ENCODE measurements at places on chromosomes 6 and 20.

- no peak for DNase-seq
These were observed 99.8 kb downstream of the NRSN1 start for GRCh38 chr6:24225838-24226237.

GRCh38 chr6:20893412-20893811 lies 359.2 kb downstream of the CDKAL1 start:
- no peak for DNase-seq

GRCh38 chr6:135021310-135022049 lies 33.1 kb downstream of the HBS1L start:
- no peak for DNase-seq

DNA sequence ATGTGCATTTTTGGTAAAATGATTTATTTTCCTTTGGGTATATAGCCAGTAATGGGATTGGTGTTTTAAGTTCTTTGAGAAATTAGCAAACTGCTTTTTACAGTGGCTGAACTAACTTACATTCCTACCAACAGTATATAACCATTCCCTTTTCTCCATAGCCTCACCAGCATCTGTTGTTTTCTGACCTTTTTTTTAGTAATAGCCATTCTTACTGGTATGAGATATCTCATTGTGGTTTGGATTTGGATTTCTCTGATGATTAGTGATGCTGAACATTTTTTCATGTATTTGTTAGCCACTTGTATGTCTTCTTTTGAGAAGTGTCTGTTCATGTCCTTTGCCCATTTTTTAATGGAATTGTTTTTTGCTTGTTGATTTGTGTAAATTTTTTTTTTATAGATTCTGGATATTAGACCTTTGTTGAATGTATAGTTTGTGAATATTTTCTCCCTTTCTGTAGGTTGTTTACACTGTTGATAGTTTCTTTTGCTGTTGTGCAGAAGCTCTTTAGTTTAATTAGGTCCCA lies 42.3 kb downstream of the STK4 start:
- DNase-seq, result no peak

DNA sequence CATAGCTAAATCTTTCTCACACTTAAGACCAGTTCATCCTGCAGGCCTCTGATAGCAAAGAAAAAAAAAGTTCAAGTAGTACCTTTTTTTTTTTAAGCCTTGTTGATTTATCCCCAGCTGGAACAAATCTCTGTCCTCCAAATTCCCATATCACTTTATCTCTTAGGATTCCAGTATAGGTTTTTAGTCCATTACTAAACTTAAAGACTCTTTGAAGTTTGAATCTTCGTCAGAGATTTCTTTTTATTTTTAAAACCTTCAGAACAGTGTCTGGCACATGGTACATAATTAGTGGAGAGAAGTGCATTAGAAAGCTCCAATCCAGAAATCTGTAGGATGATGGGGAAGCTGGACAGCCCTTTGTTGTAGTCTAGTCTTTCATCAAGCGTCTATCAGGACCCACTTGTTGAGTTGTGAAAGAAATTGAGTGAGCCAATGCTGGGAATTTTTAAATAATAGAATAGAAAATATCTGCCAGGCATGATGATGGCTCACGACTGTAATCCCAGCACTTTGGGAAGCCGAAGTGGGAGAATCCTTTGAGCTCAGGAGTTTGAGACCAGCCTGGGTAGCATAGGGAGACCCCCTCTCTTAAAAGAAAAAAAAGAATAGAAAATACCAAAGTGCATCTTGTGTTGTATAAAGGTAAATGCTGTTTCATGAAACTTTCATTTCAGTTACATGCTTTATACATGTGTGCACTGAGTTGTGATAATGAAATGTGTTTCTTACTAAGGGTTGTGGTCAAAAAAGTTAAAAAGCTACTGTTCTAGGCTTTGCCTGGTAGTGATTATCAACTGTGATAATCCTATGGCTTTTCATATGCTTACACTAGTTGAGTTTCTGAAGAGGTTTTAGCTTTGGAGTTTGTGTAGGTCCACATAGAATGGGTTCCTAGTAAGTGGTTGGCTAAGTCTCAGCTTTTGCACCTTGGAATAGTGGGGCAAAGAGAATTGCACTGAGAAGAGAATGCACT lies 3.2 kb downstream of the NFYA start:
- DNase-seq, result no peak

GRCh38 chr20:52193133-52193532 lies 1.6 kb upstream of the ZFP64 start:
- DNase-seq, result no peak

GRCh38 chr6:143167224-143167623 lies 106.5 kb downstream of the AIG1 start:
- no peak for DNase-seq

DNA sequence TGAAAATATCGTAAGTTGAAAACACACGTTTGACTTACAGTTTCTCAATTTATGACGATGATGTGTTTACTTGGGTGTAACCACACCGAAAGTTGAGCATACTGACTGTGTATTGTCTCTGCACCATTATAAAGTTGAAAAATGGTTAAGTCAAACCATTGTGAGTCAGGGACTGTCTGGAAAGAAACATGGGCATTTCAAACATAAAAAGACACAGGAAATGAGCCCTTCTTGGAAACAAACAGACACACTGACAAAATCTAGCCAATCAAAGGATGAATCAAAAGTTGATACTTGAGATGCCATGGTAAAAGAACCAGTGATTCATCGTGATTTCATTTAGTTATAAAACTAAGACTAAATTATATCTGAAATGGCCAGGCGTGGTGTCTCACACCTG lies 5.3 kb downstream of the POPDC3 start:
- DNase-seq, result no peak

DNA sequence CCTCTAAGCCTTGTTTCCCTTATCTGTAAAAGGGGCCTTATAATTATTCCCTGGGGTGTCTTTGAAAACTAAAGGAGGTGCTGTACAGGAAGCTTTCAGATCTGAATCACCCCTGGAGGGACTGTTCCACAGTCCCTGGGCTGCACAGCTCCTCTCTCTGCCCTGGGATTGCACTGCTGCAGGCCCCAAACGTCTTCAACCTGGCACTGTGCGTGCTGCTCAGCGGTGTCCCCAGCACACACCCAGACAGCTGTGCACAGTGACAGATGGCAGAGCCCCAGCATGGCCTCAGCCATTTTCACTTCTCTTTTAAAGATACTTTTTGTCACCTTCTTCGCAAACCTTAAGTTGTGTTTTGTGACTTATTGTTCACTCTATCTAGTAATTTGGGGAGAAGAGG lies 50.7 kb upstream of the INSM1 start:
- DNase-seq, result peak; percentile 17

GRCh38 chr6:12717356-12717755 lies 789 bp downstream of the PHACTR1 start:
- DNase-seq, result no peak

- DNase-seq, result no peak
These were observed 3.1 kb upstream of the LAMA5 start for GRCh38 chr20:62370115-62370806.

GRCh38 chr6:53605543-53606235 lies 59.9 kb downstream of the KLHL31 start:
- no peak for DNase-seq

DNA sequence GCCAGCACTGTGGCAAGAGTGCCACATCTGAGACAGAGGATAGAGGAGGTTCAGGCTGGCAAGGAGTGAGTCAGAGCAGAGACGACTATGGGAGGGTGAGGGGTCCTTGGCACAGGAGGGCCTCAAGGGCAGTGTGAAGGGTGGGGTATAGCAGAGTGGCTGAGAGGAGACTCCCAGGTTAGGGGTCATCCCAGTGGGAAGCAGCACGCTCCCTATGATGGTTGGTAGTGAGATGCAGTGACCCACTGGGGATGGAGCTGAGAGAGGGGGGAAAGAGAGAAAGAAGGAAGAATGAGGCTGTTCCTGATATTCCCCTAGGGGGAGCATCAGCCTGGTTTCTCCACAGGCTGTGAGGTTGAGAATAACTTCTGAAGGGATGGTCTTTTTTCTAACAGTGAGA lies 97.3 kb downstream of the INSM1 start:
- no peak for DNase-seq

DNA sequence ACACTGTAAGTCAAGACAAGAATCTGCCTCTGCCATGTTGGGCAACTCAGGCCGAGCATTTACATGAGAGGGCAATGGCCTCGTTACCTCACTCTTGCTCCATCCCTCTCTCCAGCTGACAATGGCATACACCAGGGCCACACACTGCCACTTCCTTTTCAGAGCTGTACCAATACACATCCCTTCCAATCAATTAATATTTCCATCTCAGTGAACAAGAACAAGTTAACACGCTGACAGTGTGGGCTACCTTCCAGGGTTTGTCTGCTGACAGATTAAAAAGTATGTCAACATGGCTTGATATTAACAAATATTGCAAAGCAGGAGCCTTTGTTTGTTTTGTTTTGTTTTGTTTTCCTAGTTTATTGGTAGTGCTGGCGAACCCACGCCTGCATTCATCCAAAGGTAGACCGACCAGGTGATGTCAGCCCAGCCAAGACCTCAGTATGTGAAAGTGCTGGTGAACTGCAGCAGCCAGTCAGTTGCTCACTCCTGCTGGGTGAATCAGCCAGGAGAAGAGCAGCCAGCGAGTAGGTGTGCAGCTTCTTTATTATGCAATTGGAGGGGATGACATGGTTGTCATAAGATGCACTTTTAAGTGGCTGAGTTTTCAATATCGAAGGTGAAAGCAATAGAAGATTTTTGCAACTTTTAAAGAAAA lies 487.3 kb upstream of the JARID2 start:
- DNase-seq, result no peak
